KG1 (cell line): ENCODE measurements at places on chromosomes 12 and 14.

- no peak for DNase-seq
Observed at GRCh38 chr14:91250912-91251311, 6.4 kb upstream of the GPR68 start.

GRCh38 chr12:28023156-28023887 is 50.8 kb upstream of the PTHLH start:
- no peak for DNase-seq

- DNase-seq = no peak
Observed at GRCh38 chr12:70400124-70400523, 34.0 kb downstream of the KCNMB4 start.

GRCh38 chr12:88310666-88311065 is 168.6 kb downstream of the TMTC3 start:
- no peak for DNase-seq

- DNase-seq = no peak
Observed at GRCh38 chr12:57604454-57604991, at the start of gene DTX3. DTX3 (plus strand) TSS chr12:57604824; CDS start chr12:57606518, 1,694 bp downstream.

DNA sequence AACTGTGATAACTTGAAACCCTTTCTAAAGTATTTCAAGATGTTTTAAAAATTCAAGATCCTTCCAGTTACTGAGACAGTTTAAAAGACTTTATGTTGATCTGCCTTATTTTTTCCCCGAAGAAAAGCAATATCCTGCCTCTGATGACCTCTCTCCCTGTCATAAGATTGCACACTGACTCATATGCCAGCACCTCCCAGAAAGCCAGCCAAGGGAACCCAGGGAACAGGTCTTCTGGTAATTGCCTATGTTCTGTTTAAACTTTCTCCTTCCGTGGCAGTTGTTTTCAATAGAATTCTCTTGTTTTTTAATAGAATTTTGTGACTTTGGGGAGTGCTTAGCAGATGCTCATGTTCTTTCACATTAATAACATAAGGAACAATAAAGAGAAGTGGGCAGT is 300.2 kb upstream of the PRKD1 start:
- DNase-seq = no peak

DNA sequence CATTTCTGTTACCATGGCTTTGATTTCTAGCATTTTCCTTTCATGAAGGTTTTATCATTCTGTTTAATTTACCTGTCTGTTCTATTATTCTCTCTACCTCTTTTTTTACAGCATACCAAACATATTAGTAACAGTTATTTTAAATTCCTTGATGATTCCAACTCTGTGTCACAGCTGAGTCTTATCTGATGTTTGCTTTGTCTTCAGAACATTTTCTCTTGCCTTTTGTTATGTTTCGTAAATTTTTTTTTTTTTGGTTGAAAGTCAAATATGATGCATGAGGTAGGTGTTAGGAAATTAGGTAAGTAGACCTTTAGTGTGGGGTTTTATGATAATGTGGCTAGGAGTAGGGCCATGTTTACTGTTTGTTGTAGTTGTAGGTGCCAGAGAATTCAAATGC is 496.4 kb downstream of the FOXG1 start:
- DNase-seq = no peak

DNA sequence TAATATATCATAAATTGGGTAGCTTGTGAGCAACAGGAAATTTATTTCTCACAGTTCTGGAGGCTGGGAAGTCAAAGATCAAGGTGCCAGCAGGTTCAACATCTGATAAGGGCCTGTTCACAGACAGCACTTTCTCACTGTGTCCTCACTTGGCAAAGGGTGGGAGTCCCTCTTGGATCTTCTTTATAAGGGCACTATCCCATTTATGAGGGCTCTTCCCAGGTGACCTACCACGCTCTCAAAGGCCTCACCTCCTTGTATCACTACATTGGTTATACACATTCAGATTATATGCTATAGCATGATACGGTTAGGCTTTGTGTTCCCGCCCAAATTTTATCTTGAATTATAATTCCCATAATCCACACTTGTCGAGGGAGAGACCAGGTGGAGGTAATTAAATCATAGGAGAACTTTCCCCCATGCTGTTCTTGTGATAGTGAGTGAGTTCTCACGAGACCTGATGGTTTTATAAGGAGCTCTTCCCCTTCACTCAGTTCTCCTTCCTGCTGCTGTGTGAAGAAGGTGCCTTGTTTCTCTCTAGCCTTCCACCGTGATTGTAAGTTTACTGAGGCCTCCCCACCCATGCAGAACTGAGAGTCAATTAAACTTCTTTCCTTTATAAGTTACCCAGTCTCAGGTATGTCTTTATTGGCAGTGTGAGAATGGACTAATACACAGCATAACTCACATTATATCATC is 19.2 kb upstream of the LRIG3 start:
- no peak for DNase-seq

GRCh38 chr12:123113026-123113425 is 37.9 kb downstream of the PITPNM2 start:
- DNase-seq = no peak

- no peak for DNase-seq
Observed at GRCh38 chr12:47023311-47023710, 56.1 kb upstream of the PCED1B start.

GRCh38 chr14:25371068-25371467 is 321.1 kb upstream of the STXBP6 start:
- DNase-seq = no peak

GRCh38 chr12:19485240-19485639 is 45.9 kb downstream of the AEBP2 start:
- DNase-seq = no peak

GRCh38 chr12:126998747-126999285 is 1268.2 kb upstream of the TMEM132C start:
- no peak for DNase-seq

DNA sequence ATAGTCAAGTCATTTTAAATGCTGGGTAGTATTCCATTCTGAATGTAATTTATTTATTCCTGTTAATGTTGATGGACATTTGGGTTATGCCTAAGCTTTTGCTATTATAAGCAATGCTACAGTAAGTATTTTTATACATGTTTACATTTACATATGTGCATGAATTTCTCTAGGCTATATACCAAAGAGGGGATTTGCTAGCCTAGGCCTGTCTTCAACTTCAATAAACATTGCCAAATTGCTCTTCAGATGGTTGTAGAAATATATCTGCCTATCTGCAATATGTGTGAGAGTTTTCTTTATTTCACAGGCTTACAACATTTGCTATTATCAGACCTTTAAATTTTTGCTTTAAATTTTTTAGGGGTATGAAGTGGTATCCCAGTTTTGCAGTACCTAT is 87.0 kb downstream of the MIPOL1 start:
- no peak for DNase-seq

GRCh38 chr14:26021759-26022158 is 576.1 kb downstream of the NOVA1 start:
- no peak for DNase-seq

GRCh38 chr14:26835979-26836570 is 238.2 kb upstream of the NOVA1 start:
- no peak for DNase-seq

DNA sequence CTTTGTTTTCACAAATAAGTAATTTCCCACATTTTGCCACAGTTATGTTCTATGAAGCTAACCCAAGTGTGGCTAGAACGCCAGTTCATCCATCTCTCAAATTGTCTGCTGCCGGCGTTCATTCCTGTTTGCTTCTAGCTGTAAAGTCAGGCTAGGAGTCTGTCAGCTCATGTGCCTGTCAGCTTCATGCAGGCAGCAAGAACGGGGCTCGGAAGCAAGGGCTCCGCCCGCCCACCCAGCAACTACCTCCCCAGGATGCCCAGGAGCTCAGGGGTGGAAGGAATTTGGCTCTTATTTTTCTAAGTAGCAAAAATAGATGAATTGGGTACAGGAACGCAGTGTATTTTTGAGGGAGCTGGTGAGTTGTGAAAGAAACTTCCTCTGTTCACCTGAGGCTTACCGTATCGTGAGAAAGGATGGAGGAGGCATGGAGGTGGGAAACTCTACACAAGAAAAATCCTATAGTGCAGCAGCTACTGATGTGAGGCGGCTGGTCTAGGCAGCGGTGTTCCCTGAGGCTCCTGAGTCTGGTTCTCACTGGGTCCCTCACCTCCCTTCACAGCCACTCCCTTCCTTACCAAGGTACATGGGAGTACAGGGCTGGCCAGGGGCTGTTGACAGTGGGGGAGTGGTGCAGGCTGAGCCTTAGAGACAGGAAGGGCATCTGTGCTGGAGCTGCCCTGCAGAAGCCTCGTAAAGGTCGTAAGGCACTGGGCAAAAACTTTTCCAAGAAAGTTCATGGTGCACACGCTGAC is 54.5 kb upstream of the AMN start:
- DNase-seq = no peak

DNA sequence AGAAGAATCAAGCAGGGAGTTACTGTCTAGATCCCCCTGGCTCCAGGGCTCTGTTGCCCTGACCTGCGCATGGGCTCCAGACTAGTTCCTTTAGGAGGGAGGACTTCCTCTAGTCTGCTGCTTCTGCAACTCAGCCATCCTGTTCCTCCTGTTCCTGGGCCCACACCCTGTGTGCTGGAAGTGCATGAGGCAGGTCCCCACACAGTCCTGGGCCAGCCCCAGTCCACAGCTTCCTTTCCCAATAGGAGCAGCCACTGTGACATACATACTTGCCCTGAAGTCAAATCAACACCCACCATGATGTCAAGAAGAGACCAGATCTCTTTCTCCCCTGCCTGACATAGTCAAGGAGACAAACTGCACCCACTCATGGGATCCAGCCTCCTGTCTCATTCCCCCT is 1.3 kb downstream of the SDR9C7 start:
- no peak for DNase-seq

GRCh38 chr12:106049546-106049945 is 89.2 kb downstream of the NUAK1 start:
- DNase-seq = no peak

DNA sequence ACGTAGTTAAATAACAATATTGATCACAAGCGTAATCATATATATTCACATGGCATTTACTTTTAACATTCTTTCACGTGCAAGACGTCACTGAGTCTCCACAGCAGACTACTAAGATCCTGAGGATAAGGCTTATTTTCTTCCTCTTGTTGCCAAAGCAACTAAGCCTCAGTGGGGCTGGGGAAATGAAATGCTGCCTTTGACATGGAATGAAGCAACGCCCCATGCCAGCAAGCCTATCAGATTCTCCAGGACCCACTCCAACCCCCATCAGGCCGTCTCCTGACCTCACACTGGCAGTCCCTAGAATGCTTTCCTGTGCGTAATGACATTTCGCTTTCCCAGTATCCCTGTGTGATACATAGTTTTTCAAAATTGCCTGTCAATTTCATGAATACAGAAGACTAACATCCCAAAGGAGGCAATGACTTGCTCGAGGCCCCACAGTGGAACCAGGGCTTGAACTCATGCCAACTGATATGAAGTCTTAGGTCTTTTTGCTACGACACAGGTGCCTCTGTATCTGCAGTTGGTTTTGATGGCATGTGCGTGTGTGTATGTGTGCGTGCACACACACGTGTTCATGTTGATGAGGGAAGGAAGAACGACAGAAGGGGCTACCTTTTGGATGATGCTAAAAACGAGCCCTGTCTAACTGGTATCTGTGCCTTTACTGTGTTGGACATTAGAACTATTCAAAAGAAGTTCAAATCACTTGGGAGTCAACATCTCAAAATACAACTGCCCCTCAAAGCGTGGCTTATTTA is 239.1 kb downstream of the VRK1 start:
- no peak for DNase-seq

GRCh38 chr12:111777345-111778045 is 10.8 kb downstream of the ALDH2 start:
- DNase-seq = no peak

DNA sequence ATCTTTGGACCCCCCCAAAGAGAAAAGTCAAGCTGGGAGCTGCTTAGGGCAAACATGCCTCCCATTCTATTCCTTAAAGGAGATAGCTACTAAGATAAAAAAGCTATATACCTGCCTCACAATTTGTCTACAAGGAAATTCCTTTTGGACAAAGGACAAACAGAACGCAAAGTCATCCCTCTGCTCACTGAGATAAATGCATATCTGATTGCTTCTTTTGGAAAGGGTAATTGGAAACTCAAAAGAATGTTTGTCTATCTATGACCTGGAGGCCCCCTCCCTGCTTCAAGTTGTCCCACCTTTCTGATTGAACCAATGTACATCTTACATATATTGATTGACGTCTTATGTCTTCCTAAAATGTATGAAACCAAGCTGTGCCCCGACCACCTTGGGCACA is 80.9 kb upstream of the FUT8 start:
- DNase-seq = no peak

- no peak for DNase-seq
Observed at GRCh38 chr14:73719791-73720190, 5.6 kb upstream of the PNMA1 start.

GRCh38 chr14:56322531-56322930 is 204.3 kb downstream of the PELI2 start:
- no peak for DNase-seq

- no peak for DNase-seq
Observed at GRCh38 chr12:26953447-26953846, 15.2 kb downstream of the FGFR1OP2 start.

- no peak for DNase-seq
Observed at GRCh38 chr14:93946104-93946503, 19.0 kb downstream of the FAM181A start.

GRCh38 chr12:15368812-15369211 is 46.5 kb downstream of the PTPRO start:
- no peak for DNase-seq

DNA sequence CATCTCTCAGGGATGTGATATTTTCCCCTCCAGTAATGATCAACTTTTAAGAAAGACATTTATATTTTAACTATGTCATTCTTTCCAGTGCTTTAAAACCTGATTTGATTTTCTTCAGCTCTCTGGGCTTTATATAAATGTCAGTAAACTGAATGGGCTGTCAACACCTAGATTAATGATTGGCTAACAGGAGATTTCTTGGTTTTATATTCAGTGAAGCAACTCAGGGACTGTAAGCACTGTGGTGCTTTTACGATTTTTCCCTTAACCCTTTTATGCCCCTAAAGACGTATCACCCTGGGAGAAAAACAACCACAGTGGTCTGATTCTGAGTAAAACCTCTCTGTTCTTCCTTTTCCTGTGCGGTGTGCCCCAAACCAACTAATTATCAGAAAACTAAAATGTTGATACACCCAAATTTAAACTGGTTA is 38.0 kb downstream of the PTGER2 start:
- no peak for DNase-seq

- DNase-seq = no peak
Observed at GRCh38 chr14:92638266-92638665, 110.2 kb downstream of the LGMN start.

DNA sequence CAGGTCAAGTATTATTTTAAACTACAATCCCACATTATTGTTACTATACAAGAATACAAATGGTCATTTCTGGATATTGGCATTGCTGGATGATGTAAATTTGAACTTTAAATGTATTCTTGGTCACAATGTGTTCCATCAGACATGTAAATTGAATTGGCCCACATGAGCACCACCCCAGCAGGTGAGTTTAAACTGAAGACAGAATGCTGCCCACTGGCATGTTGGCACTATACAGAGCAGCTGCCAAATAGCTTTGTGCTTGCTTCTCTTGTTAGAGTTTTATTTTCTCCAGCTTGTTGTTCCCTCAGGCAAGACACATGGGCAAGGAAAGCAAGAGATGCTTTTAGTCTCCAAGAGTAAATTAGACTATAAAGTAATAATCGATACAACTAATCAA is 98.6 kb downstream of the C12orf50 start:
- DNase-seq = no peak

GRCh38 chr12:88450136-88450535 is 130.1 kb downstream of the KITLG start:
- no peak for DNase-seq
